Endodermal cell (in vitro differentiated cells): ENCODE measurements at places on chromosomes 16 and 17. TPM values are rescaled to one million over a fixed set of nuclear protein-coding genes. Genes with fewer than 3 reads are reported as not detected.

DNA sequence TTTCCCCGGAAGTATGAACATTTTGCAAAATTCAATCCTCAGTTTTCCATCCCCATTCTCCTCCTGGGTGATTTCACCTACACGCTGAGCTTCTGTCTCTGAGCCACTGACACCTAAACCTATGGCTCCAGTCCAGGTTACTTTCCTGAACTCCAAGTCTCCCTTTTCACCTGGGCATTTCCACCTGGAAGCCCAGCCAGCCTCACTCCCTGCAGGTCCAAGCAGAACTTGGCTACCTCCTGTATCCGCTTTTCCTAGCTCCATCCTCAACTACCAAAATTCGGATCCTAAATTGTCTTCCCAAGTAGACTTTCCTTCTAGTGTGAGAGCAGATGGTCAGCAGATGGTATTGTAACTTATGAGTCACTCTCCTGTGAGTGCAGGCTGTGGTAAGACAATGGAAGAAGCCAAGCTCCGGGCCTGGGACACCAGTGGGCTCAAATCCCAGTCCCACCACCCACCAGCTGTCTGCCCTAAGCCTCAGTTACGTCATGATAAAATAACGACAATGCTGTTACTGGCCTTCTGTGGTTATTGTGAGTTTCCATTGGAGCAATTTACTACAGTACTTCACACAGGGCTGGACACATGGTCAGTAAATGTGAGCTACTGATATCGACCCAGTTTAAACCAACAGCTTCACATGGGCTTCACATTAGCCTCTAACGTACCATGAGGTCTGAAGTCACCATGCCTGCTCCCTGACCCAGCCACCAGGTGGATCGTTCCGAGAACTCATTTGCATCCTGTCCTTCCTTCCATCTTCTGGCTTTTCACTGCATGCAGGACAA, 33.3 kb downstream of the PECAM1 start:
- no peaks in the 10 kb centered on the region for H3K36me3 ChIP-seq
- H3K27ac ChIP-seq, result no peak overlapping the region
- no peaks in the 10 kb centered on the region for H3K4me1 ChIP-seq
- DNase-seq, result peak; percentile 74
- H3K4me3 ChIP-seq, result no peak overlapping the region
- H3K27me3 ChIP-seq, result no peaks in the 10 kb centered on the region

- peak; percentile 68 for DNase-seq
- H3K4me3 ChIP-seq, result no peak overlapping the region
- H3K36me3 ChIP-seq, result peaks cover 87% of the 10 kb centered on the region
These were observed 14.0 kb downstream of the SUPT6H start for GRCh38 chr17:28675980-28676379.

- H3K36me3 ChIP-seq, result no peaks in the 10 kb centered on the region
- no peak overlapping the region for H3K4me3 ChIP-seq
- H3K4me1 ChIP-seq, result no peaks in the 10 kb centered on the region
- no peaks in the 10 kb centered on the region for H3K27me3 ChIP-seq
- no peak overlapping the region for H3K27ac ChIP-seq
- DNase-seq, result peak; percentile 64
These were observed 23.0 kb downstream of the NLRC5 start for GRCh38 chr16:57012353-57012752.

GRCh38 chr17:68777243-68777855, 176.2 kb upstream of the FAM20A start:
- H3K27me3 ChIP-seq, result no peaks in the 10 kb centered on the region
- peak overlapping the region; percentile 13 for H3K4me3 ChIP-seq
- H3K27ac ChIP-seq, result no peak overlapping the region
- H3K4me1 ChIP-seq, result peaks cover 6% of the 10 kb centered on the region
- DNase-seq, result peak; percentile 91

DNA sequence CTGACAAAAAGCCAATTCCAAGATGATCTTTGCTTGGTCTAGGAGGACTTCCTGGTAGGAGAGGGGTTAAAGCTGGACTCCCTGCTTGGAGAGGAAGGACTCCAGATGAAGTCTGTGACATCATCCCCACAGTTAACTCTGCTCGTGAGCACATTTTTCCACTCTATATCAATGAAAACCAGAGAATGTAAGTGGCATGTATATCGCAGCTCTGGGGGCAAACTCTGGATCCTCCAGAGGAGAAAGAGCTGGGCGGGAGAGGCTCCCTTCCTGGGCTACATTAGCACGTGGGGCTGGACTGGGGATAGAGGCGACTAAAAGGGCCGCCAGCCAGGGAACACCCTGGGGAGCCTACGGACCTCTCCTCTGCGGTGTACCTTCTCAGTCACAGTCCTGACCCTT, 34.1 kb downstream of the HIC1 start:
- H3K27ac ChIP-seq, result no peak overlapping the region
- no peak for DNase-seq
- no peak overlapping the region for H3K4me3 ChIP-seq
- H3K4me1 ChIP-seq, result peaks cover 13% of the 10 kb centered on the region
- H3K36me3 ChIP-seq, result peaks cover 46% of the 10 kb centered on the region

DNA sequence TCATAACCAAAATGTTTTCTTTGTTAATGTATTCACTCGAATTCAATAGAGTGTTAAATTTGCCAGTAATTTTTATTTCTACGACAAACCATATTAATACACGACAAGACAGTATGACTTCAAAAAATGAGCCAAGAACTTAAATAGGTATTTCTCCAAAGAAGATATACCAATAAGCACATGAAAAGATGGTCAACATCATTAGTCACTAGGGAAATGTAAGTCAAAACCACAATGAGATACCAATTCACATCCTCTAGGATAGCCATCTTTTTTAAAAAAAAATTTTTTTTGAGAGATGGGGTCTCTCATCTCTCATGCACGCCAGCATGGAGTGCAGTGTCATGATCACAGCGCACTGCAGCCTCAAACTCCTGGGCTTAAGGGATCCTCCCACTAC, 5.0 kb upstream of the MEIOC start:
- no peaks in the 10 kb centered on the region for H3K36me3 ChIP-seq
- H3K27ac ChIP-seq, result no peak overlapping the region
- H3K4me1 ChIP-seq, result no peaks in the 10 kb centered on the region
- no peak overlapping the region for H3K4me3 ChIP-seq
- DNase-seq, result no peak

Gene DECR2
- total RNA-seq, result 42.6 to 44.8 TPM (median 43.5 TPM) in 3 replicates
